ENCODE measurements at places on chromosomes 4 and X. TPM values are rescaled to one million over a fixed set of nuclear protein-coding genes. Genes with fewer than 3 reads are reported as not detected.

The NDNF gene
- total RNA-seq: 6.8 TPM

The VEGFD gene
- 8.3 TPM for total RNA-seq

The PCDH7 gene
- 34.3 TPM for total RNA-seq

The FAM133A gene
- 0.58 TPM for total RNA-seq

The MAP9 gene
- total RNA-seq: 6.6 TPM

The STK26 gene
- total RNA-seq: 0.80 TPM

DNA sequence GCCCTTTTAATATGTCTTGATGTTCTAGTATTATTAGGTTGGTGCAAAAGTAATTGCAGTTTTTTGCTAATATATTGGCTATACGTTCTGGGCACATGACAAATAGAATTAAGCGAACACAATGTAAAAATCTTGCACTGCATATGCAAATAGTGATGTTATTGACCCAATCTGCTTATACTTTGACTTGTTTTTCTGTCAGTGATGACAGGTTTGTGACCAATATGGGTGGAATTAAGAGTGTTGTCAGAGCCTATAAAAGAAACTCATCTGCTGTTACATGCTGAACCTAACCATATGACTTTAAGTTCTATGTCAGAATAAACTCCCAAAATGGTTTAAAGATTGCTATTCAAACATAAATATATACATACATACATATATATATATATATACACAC lies 30.7 kb upstream of the HPGD start:
- no peak overlapping the region for H3K27ac ChIP-seq
- DNase-seq: no peak
- no peaks in the 10 kb centered on the region for H3K4me1 ChIP-seq
- no peaks in the 10 kb centered on the region for H3K27me3 ChIP-seq

- no peak overlapping the region for H3K27ac ChIP-seq
- H3K27me3 ChIP-seq: no peaks in the 10 kb centered on the region
- H3K36me3 ChIP-seq: no peaks in the 10 kb centered on the region
- no peak overlapping the region for H3K4me3 ChIP-seq
These were observed 236.1 kb downstream of the SPRY1 start for GRCh38 chr4:123632693-123633030.

- H3K4me1 ChIP-seq: peaks cover 3% of the 10 kb centered on the region
- DNase-seq: no peak
- no peaks in the 10 kb centered on the region for H3K36me3 ChIP-seq
These were observed 685 bp downstream of the RAB9B start for GRCh38 chrX:103831342-103831802.

- no peak overlapping the region for H3K4me3 ChIP-seq
- peaks cover 8% of the 10 kb centered on the region for H3K4me1 ChIP-seq
- no peaks in the 10 kb centered on the region for H3K27me3 ChIP-seq
These were observed 89.0 kb downstream of the ELOVL6 start for GRCh38 chr4:110109455-110109854.

GRCh38 chr4:90419124-90419711 lies 292.0 kb downstream of the CCSER1 start:
- H3K27ac ChIP-seq: no peak overlapping the region
- no peaks in the 10 kb centered on the region for H3K27me3 ChIP-seq
- H3K4me1 ChIP-seq: no peaks in the 10 kb centered on the region
- H3K4me3 ChIP-seq: no peak overlapping the region
- no peaks in the 10 kb centered on the region for H3K36me3 ChIP-seq

DNA sequence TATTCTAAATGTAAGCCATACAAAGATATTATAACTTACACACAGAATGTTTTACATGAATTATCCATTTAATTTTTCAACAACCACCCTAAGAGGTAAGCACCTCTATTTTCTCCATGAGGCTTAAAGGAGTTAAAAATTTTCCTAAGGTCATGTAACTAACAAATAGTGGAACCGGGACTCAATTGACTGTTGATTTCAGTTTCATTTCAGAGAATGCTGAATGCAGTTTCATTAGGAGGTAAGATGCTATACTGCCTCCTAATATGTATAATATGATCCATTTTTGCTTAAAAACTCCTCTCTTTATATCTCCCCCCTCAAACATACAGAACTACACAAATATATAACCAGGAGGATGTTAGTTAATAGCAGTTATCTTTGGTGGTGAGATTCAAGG lies 29.1 kb downstream of the PHKA1 start:
- H3K36me3 ChIP-seq: no peaks in the 10 kb centered on the region
- DNase-seq: no peak
- no peaks in the 10 kb centered on the region for H3K4me1 ChIP-seq
- H3K4me3 ChIP-seq: no peak overlapping the region
- no peak overlapping the region for H3K27ac ChIP-seq
- H3K27me3 ChIP-seq: no peaks in the 10 kb centered on the region

GRCh38 chrX:78665342-78665741 lies 6.2 kb upstream of the RTL3 start:
- no peaks in the 10 kb centered on the region for H3K4me1 ChIP-seq
- no peak overlapping the region for H3K27ac ChIP-seq
- no peak overlapping the region for H3K4me3 ChIP-seq
- no peaks in the 10 kb centered on the region for H3K36me3 ChIP-seq
- DNase-seq: no peak

DNA sequence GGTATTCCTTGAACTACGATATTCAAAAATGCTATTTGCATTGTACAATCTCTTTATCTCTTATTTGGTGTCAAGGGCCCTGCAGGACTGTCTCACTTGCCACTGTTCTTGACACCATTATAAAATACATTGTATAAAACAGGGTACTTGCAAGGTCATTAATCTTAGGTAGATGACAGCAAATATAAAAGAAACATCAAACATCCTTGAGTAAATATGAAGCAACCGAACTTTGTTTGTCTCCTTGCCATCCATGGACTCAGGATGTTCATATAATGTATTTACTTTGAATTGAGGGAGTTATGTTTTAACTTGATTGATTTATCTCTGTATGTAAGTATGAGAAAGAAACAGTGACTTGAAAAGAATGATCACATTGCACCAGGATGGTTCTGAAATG lies 87.3 kb downstream of the UGT2B4 start:
- H3K4me3 ChIP-seq: no peak overlapping the region
- H3K27me3 ChIP-seq: no peaks in the 10 kb centered on the region
- no peaks in the 10 kb centered on the region for H3K36me3 ChIP-seq
- H3K4me1 ChIP-seq: no peaks in the 10 kb centered on the region
- DNase-seq: no peak

DNA sequence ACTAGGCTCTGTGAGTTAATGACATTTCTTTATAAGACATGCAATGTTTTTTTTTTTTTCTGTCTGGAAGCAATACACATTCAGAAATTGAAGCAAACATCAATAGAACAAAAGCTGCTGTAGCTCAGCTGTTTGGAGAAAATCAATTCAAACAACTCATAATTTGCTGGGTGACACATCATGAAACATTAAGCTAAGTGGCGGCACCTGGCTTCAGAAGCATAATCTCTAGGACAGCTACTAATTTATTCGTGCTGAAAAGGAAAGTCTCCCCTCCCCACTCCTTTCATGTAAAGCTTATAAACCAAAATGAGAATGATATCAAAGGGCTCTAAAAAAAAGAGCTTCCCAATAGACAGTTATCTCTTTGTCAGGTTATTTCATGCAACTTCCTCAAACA lies 73.9 kb downstream of the LUZP4 start:
- H3K4me1 ChIP-seq: no peaks in the 10 kb centered on the region
- DNase-seq: no peak
- no peak overlapping the region for H3K4me3 ChIP-seq
- no peak overlapping the region for H3K27ac ChIP-seq
- no peaks in the 10 kb centered on the region for H3K27me3 ChIP-seq

- peaks cover 28% of the 10 kb centered on the region for H3K27me3 ChIP-seq
- peak overlapping the region; percentile 94 for H3K27ac ChIP-seq
- DNase-seq: peak; percentile 59
- peaks cover 64% of the 10 kb centered on the region for H3K4me1 ChIP-seq
- H3K36me3 ChIP-seq: no peaks in the 10 kb centered on the region
These were observed 542 bp downstream of the RNF150 start for GRCh38 chr4:141132709-141133145.

GRCh38 chr4:84691170-84691691 lies 108.3 kb downstream of the CDS1 start:
- H3K36me3 ChIP-seq: peaks cover 90% of the 10 kb centered on the region
- no peak for DNase-seq
- H3K27me3 ChIP-seq: no peaks in the 10 kb centered on the region
- H3K4me1 ChIP-seq: no peaks in the 10 kb centered on the region
- H3K4me3 ChIP-seq: no peak overlapping the region

GRCh38 chr4:13218326-13218958 lies 265.7 kb downstream of the RAB28 start:
- no peak for DNase-seq
- no peak overlapping the region for H3K4me3 ChIP-seq
- H3K27me3 ChIP-seq: no peaks in the 10 kb centered on the region
- peak overlapping the region; percentile 67 for H3K27ac ChIP-seq

- H3K4me1 ChIP-seq: no peaks in the 10 kb centered on the region
- H3K4me3 ChIP-seq: no peak overlapping the region
- H3K27me3 ChIP-seq: peaks cover 95% of the 10 kb centered on the region
- H3K27ac ChIP-seq: no peak overlapping the region
- no peaks in the 10 kb centered on the region for H3K36me3 ChIP-seq
These were observed 105.7 kb downstream of the HMX1 start for GRCh38 chr4:8765631-8766590.

DNA sequence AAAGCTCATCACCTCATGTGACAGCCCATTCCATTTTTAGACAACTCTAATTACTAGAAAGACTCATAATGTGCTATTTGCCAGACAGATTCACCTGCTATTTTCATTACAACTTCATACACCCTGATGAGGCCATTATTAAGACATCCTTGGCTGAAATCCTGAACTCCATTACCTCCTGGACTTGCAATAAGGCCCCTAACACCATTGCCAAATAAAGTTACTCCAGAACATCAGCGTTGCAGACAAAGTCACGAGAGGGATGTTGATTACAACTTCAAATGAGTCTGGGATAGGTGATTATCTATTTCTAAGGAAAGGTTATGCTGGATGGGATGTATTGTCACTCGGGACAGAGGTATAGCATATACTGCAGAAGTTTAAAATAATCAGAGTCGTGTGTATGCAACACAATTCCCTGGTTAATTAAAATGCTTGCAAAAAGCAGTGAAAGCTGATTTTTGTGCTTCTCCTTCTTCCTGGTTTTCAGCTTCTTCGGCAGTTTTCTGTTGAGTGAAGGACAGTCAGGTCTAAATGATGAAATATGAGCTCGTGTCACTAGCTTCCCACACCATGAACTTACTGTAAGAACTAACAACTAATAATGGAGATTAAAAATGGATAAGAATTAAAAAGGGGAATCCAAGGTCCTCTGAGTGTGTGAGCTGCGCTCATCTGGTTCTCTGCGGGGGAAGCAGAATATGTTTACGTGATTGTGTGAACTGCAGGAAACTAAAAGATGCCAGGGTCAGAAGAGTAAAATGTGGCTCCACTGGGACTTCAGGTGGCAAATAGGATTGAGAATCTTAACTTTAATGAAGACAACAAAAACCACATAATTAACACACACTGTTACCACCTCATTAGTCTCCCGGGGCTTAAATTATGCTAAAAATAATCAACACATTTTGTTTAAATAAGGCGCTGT lies 17.6 kb upstream of the SOD3 start:
- H3K4me1 ChIP-seq: peaks cover 21% of the 10 kb centered on the region
- H3K27ac ChIP-seq: peak overlapping the region; percentile 45
- no peak for DNase-seq
- no peaks in the 10 kb centered on the region for H3K36me3 ChIP-seq
- no peak overlapping the region for H3K4me3 ChIP-seq

Data from left ventricle myocardium inferior (tissue), 1 donor.